Ascending aorta (tissue), 2 donors: ENCODE measurements at places on chromosomes 11 and 22.
A peak's percentile ranks its signal among the peaks of the same experiment; 100 is the strongest.

- no peak for DNase-seq
These were observed 38.4 kb upstream of the EMID1 start for GRCh38 chr22:29167032-29167911.

- DNase-seq = no peak
These were observed 1264.0 kb upstream of the CNTN5 start for GRCh38 chr11:97756571-97757335.

- DNase-seq = no peak
These were observed 6.5 kb downstream of the TMEM258 start for GRCh38 chr11:61785837-61786402.

- DNase-seq = no peak
These were observed 740 bp downstream of the GLYATL1 start for GRCh38 chr11:58940028-58940427.

DNA sequence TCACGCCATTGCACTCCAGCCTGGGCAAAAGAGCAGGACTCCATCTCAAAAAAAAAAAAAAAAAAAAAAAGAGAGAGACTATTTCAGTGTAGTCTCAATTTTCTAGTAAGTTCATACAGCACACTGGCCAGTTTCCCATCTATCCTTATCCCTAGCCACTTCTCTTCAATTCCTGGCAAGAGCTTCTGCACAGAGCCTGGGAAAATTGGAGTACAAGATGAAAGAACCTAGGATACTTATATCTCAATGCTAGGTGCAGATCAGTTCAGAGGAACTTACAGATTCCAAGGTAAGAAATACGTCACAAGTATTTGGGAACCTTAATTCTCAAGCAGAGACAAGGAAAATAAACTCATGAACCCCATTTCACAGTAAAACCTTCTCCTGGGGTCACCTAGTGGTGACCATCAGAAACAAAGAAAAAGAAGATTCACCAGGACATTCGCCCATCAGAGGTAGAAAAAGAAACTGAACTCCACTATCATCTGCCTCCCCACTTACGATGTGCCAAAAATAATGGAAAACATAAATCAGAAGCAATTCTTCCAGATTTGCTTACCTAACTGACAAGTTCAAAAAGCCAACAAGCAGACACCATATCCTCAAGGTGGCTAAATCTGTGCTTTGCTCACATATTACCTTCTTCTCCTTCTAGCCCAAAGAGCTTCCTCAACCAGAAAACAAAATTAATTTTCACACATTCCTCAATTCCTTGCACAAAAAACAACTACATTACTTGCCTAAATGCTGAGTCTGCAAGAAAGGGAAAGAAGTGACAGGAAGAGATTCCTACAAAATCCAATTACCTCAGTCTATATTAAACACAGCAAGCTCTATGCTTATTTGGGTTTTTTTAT is 4.9 kb downstream of the DENND5A start:
- peak; percentile 16 for DNase-seq
